ENCODE measurements at places on chromosomes 13 and 19.
A peak's percentile ranks its signal among the peaks of the same experiment; 100 is the strongest.

- DNase-seq, result no peak
Observed at GRCh38 chr19:11699931-11700794, 38.6 kb downstream of the ZNF823 start.

GRCh38 chr19:31110336-31110735, 238.9 kb downstream of the TSHZ3 start:
- DNase-seq, result no peak

DNA sequence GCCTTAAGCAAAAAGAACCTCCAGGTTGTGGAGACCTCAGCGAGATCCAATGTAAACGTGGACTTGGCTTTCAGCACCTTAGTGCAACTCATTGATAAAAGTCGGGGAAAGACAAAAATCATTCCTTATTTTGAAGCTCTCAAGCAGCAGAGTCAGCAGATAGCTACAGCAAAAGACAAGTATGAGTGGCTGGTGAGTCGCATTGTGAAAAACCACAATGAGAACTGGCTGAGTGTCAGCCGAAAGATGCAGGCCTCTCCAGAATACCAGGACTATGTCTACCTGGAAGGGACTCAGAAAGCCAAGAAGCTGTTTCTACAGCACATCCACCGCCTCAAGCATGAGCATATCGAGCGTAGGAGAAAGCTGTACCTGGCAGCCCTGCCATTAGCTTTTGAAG, 58.5 kb downstream of the ARHGAP35 start:
- DNase-seq, result no peak

DNA sequence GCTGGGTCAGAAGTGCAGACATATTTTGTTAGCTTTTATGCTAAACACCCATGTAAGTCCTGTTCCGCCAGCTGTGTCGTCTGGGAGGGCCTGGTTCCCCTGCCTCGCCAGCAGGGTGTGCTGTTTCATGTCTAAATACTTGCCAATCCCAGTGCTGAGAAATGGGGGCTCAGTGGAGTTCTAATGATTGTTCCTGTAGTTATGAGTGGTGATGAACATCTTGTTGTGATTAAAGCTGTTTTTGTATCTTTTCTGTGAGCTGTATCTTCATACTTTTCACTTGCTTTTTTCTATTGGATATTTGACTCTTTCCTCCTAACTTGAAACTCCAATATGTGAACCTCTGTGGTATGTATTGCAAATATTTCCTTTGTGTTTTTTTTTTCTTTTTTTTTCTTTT, 32.7 kb downstream of the KDM4B start:
- peak; percentile 43 for DNase-seq
